ENCODE measurements at places on chromosomes 1 and 21.
A peak's percentile ranks its signal among the peaks of the same experiment; 100 is the strongest.

- no peak overlapping the region for H3K4me3 ChIP-seq
- H3K27ac ChIP-seq: no peak overlapping the region
- no peaks in the 10 kb centered on the region for H3K4me1 ChIP-seq
- DNase-seq: no peak
Observed at GRCh38 chr1:217469983-217470382, 160.9 kb downstream of the GPATCH2 start.

GRCh38 chr1:234960722-234961455, 167.7 kb downstream of the TOMM20 start:
- no peaks in the 10 kb centered on the region for H3K27me3 ChIP-seq
- H3K4me3 ChIP-seq: no peak overlapping the region
- peaks cover 58% of the 10 kb centered on the region for H3K4me1 ChIP-seq
- H3K27ac ChIP-seq: no peak overlapping the region
- DNase-seq: no peak
- H3K36me3 ChIP-seq: no peaks in the 10 kb centered on the region

DNA sequence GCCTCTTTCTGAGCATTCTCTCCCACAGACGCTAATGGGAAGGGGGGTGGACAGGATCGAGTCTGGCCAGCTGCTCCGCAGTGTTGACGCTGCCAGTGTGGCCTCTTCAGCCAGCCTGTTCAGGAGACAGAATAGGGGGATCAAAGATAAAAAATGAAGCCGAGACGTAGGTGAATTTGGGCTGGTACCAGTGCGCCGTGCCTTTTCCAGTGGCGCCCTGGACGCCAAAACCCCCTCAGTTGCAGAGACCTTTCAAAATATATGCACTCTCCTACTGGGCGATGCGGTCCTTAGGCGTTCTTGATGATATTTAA, 1.1 kb downstream of the TTC3 start:
- H3K4me3 ChIP-seq: peak overlapping the region; percentile 82
- peaks cover 44% of the 10 kb centered on the region for H3K27me3 ChIP-seq
- DNase-seq: no peak
- no peak overlapping the region for H3K27ac ChIP-seq
- peaks cover 17% of the 10 kb centered on the region for H3K4me1 ChIP-seq

DNA sequence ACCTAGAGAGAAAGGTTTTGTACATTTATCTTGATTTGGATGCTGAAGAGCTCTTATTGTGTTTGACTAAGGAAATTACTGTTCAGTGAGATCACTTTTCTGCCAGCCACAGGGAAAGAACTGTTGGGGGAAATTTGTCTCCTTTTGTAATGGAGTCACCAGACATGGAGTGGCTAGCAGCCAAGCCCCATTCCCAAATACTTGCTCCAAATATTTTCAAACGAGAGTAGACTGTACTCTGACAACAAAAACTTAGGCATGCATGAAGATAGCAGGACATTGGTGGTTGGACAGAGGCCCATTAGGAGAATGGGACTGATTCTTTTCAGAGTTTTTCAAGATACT, 21.1 kb downstream of the IPO9 start:
- H3K36me3 ChIP-seq: peaks cover 59% of the 10 kb centered on the region
- no peaks in the 10 kb centered on the region for H3K4me1 ChIP-seq
- no peaks in the 10 kb centered on the region for H3K27me3 ChIP-seq

- DNase-seq: no peak
- no peak overlapping the region for H3K4me3 ChIP-seq
- H3K36me3 ChIP-seq: peaks cover 21% of the 10 kb centered on the region
- H3K4me1 ChIP-seq: peaks cover 24% of the 10 kb centered on the region
- no peaks in the 10 kb centered on the region for H3K27me3 ChIP-seq
Observed at GRCh38 chr21:34091607-34092006, 18.2 kb downstream of the MRPS6 start.

GRCh38 chr1:196516373-196516772, 91.9 kb downstream of the KCNT2 start:
- H3K27me3 ChIP-seq: no peaks in the 10 kb centered on the region
- no peak overlapping the region for H3K27ac ChIP-seq
- peaks cover 9% of the 10 kb centered on the region for H3K36me3 ChIP-seq
- H3K4me3 ChIP-seq: no peak overlapping the region

GRCh38 chr1:216778737-216779136, 55.5 kb upstream of the ESRRG start:
- H3K27me3 ChIP-seq: no peaks in the 10 kb centered on the region
- no peaks in the 10 kb centered on the region for H3K36me3 ChIP-seq
- no peak overlapping the region for H3K4me3 ChIP-seq
- no peak overlapping the region for H3K27ac ChIP-seq

DNA sequence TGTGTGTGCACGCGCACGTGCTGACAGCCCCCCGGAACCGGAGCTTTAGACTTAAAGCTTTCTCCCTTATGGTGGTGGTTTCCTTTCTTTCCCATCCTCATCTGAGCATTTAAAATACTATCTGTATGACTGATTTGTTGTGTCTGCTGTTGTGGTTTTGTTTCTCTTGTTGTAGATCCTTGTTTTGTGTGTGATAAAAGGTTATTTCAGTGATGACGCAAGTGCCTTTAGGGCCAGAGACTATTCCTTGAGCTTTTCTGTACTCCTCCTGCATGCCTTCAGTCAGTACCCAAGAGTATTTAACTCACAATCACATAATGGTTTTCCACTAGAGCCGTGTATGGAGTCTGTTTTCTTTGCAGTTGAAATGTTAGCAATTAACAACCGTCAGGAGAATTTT, 45.4 kb downstream of the LCA5L start:
- H3K27ac ChIP-seq: peak overlapping the region; percentile 38
- H3K36me3 ChIP-seq: peaks cover 14% of the 10 kb centered on the region
- no peak for DNase-seq
- no peaks in the 10 kb centered on the region for H3K27me3 ChIP-seq
- H3K4me3 ChIP-seq: no peak overlapping the region

DNA sequence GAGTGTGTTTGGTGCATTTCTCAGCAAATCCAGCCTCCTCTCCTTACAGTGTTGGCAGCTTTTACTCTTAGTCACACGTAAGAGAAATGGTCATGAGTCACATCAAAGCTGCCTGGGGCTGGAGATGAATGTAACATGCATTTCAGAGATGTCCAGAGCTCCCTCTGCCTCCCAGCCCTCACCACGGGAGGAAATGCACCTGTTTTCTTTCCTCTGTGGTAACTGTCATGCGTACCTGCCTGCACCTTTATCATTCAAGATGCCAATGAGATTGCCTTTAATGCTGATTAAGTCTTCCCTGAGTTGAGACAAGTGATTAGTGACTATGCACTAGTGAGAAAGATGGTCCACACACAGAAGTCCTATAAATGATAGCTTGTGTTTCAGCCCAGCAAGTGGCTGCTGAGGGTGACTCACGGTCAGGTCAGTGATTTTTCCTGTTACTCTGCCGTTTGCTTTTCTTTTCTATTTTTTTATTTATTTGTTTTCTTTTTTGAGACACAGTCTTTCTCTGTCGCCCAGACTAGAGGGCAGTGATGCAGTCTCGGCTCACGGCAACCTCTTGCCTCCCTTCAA, 277.3 kb upstream of the FMN2 start:
- H3K27me3 ChIP-seq: no peaks in the 10 kb centered on the region
- H3K36me3 ChIP-seq: peaks cover under 1% of the 10 kb centered on the region
- peak overlapping the region; percentile 94 for H3K27ac ChIP-seq
- peak; percentile 30 for DNase-seq
- peaks cover 72% of the 10 kb centered on the region for H3K4me1 ChIP-seq

DNA sequence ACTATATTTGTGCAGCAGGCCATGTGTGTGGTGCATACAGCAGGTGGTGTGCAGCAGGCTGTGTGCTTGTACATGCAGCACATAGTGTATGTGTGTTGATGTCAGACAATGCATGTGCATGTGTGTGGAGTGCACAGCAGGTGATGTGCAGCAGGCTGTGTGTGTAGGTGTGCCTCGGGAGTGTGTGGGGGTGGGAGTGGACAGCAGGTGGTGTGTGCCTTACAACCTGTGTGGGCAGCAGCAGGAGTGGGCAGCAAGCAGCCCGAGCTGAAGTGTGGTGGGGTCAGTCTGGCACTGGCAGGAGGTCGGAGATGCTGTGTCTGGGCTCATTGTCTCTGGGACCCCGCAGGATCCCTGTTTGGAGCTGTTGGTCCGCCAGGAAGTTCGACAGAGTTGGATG, 29.6 kb downstream of the PTPRF start:
- no peaks in the 10 kb centered on the region for H3K27me3 ChIP-seq
- no peak overlapping the region for H3K27ac ChIP-seq
- no peak for DNase-seq
- no peak overlapping the region for H3K4me3 ChIP-seq

GRCh38 chr1:21707086-21707840, 38.1 kb upstream of the RAP1GAP start:
- no peaks in the 10 kb centered on the region for H3K27me3 ChIP-seq
- peaks cover 38% of the 10 kb centered on the region for H3K4me1 ChIP-seq
- H3K4me3 ChIP-seq: peak overlapping the region; percentile 21
- peaks cover 38% of the 10 kb centered on the region for H3K36me3 ChIP-seq
- H3K27ac ChIP-seq: peak overlapping the region; percentile 75

DNA sequence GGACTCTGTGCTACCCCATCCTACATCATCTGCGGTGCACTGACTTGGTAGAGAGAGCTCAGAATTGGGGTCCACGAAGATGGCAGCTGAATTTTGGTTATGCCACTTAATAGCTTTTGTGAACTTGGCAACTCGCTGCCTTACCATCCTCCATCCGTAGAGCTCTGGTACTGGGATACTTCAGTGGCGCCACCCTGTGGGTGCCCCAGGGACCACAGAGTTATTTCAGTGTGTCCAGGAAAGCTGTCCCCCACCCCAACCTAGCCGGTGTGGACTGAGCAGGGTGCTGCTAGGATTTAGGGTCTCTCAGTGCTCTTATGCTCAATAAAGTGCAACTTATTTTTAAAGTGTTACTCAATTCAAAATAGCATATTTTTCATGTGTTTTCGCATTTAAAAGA, 9.0 kb upstream of the USF1 start:
- H3K4me3 ChIP-seq: no peak overlapping the region
- H3K27ac ChIP-seq: no peak overlapping the region
- H3K27me3 ChIP-seq: peaks cover 10% of the 10 kb centered on the region
- no peaks in the 10 kb centered on the region for H3K4me1 ChIP-seq
- DNase-seq: no peak

DNA sequence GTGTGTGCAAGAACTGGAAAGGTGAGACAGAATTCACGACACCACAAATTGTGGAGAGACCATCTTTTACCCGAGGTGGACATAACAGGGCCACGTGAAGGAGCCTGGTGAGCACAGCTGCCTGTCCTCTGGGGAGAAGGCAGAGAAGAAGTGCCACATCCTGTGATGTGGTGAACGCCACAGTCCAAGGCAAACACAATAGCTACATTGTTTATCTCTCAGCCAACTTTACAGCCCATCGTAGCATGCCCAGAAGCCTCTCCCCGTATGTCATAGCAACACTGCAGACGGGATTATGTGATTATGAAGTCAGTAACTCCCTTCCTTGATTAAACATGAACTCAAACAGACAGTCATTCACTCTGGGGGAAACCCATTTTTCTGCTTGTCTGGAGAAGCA, 612.2 kb downstream of the SMYD3 start:
- peaks cover 3% of the 10 kb centered on the region for H3K27me3 ChIP-seq
- no peak overlapping the region for H3K27ac ChIP-seq
- H3K36me3 ChIP-seq: peaks cover 12% of the 10 kb centered on the region

DNA sequence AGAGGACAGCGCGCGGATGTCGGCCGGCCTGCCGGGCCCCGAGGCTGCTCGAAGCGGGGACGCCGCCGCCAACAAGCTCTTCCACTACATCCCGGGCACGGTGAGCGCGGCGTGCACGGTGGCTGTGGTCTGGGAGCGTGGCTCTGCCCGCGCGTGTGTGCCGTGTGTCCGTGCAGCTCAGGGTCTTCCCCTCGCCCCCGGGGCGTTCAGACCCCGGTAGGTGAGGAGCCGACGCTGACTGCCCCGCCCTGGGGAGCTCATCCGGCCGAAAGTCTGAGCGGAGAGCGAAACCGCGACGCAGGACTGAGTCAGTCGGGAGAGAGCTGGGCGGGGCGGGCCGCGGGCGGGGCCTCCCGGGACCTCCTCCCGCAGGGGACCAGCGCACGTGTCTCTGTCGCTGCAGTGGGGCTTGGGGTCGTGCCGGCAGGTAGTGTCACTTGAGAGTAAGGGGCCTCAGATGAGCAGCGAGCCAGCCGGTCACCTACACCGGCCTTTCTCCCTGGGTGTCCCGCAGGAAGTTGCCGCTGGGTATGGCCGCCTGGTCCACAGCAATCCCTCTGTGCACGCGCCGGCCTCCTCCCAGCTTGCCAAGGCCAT, 520 bp downstream of the PLEKHN1 start:
- 0 out of 2 replicates have a peak, but pooled peaks cover 2% of the 10 kb centered on the region for H3K36me3 ChIP-seq
- peak overlapping the region; percentile 62 for H3K4me3 ChIP-seq
- DNase-seq: peak; percentile 69
- no peaks in the 10 kb centered on the region for H3K4me1 ChIP-seq
- no peak overlapping the region for H3K27ac ChIP-seq

- H3K4me1 ChIP-seq: no peaks in the 10 kb centered on the region
- no peak overlapping the region for H3K4me3 ChIP-seq
- H3K36me3 ChIP-seq: peaks cover 6% of the 10 kb centered on the region
- no peaks in the 10 kb centered on the region for H3K27me3 ChIP-seq
Observed at GRCh38 chr21:38929142-38929541, 123.4 kb downstream of the ETS2 start.

DNA sequence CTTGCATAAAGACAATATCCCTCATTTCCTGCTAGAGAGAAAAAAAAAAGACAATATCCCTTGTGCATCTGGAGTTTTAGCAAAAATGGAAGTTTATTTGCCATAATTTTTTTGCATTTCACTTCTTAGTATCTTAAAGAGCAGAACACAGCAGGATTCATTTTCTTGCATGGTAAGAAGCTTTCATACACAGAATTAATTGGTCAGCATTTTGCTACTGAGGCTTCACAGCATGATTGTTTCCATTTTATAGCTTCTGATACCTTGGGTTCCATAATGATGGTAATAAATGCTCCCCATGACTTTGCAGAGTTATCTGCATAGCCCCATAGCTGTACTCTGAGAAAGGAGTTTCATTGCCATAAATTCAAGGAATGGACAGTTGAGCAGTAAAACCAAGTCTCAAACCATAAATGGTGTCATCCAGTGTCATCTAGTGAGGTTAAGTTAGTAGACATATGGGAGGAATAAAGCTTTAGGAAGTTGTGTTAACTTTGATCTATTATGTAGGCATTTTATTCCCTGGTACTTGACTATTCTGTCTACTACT, 88.8 kb upstream of the PLD5 start:
- DNase-seq: no peak
- no peaks in the 10 kb centered on the region for H3K36me3 ChIP-seq
- H3K27me3 ChIP-seq: no peaks in the 10 kb centered on the region
- H3K4me1 ChIP-seq: peaks cover 11% of the 10 kb centered on the region

- H3K4me1 ChIP-seq: peaks cover 20% of the 10 kb centered on the region
- no peak overlapping the region for H3K4me3 ChIP-seq
- no peak overlapping the region for H3K27ac ChIP-seq
- DNase-seq: no peak
- H3K27me3 ChIP-seq: no peaks in the 10 kb centered on the region
- no peaks in the 10 kb centered on the region for H3K36me3 ChIP-seq
Observed at GRCh38 chr1:53502641-53503432, 43.6 kb downstream of the DMRTB1 start.

DNA sequence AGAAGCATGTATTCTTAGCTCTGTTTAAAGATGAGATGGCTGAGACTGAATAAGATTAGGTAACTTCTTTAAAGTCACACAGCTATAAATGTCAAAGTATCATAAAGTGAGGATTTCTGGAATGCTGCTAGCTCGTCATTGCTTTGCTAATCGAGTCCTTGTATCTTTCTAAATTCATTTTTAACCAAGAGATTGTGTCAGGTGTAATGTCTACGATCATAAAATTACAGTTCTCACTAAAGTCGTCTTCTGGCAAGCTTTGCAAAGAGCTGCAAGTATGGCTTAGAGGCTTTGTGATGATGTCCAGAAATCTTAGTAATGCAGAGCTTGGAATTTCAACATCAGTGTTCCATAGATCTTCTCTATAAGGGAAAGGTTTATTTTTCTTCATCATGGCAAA, 569.8 kb downstream of the LMO4 start:
- H3K27me3 ChIP-seq: no peaks in the 10 kb centered on the region
- H3K4me1 ChIP-seq: peaks cover 13% of the 10 kb centered on the region
- no peak overlapping the region for H3K27ac ChIP-seq
- 0 out of 2 replicates have a peak, but pooled peaks cover 2% of the 10 kb centered on the region for H3K36me3 ChIP-seq
